ENCODE measurements at places on chromosomes 12 and 14. TPM values are rescaled to one million over a fixed set of nuclear protein-coding genes. Genes with fewer than 3 reads are reported as not detected.
A peak's percentile ranks its signal among the peaks of the same experiment; 100 is the strongest.

- no peak for DNase-seq
Observed at GRCh38 chr14:71658261-71658860, 273.9 kb upstream of the RGS6 start.

DNA sequence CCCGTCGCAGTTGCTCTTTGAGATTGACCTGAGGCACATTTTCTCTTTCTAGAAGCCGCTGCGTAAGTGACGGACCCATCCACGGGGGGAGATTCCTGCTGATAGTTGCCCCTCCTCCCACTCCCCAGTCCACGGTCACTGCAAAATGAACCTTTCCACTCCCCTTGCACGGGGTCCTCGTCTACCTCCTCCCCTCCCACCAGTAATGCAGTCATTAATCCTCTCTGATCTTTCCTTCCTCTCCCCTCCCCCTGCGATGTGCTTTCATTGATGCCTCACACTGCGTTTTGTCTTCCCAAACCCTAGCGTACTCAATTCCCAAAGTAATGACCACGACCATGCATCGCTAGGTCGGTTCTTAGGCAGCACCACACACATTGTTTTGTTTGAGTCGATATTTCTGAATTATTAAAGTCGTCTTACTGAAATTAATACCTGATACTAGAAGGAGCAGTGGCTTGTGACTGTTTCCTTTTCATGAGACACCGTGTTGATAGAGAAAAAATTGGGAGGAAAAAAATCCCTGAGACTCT is 857 bp downstream of the ETNK1 start:
- peak; percentile 54 for DNase-seq

DNA sequence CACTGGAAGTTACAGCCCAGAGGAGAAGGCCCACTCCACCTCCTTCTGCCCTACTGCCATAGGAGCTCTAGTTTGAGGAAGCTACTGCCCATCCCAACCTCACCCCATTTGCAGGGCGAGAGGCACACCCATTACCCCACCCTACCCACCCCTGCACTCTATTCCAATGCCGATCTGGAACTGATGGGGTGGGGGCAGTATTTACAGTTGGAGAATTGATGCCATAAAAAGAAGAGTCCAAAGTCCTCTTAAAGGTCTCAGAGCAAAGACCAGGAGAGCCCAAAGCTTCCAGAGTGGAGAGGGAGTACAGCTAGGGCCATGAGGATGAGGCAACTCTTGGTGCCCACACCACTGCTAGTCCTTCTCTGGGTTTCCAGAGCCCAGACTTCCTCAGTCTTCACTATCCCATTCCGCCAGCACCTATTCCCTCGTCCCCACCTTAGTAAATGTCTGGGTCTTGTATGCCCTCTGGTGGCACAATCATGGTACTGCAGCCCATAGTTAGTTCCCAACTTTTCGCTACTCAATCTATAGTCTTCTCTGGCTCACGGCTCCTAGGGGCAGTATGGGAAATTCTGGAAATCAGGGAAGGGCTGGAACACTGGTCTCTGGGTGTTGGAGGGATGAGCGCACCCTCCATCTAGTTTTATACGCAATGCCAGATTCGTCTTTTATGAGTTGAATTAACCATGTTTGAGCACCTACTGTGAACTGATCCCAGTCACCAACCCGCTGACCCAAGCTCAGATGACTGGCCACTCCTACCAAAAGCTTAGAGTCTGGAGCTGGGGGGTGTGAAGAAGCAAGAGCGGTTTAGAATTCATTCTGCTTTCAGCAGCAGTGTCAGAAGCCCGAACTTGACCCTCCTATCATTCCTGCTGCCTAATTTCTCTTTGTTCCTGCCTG is 6.9 kb upstream of the ADCY6 start:
- peak; percentile 72 for DNase-seq

- no peak for DNase-seq
Observed at GRCh38 chr14:99626041-99626648, 18.8 kb upstream of the HHIPL1 start.

- DNase-seq, result no peak
Observed at GRCh38 chr12:104672096-104672445, 215.3 kb downstream of the CHST11 start.

Gene PLA2G1B
- total RNA-seq, result 3.0 TPM

Gene SLCO1A2
- total RNA-seq, result 3.7 TPM
